Pancreas (tissue), 10 donors: ENCODE measurements at places on chromosomes 5 and 9. TPM values are rescaled to one million over a fixed set of nuclear protein-coding genes. Genes with fewer than 3 reads are reported as not detected.
A peak's percentile ranks its signal among the peaks of the same experiment; 100 is the strongest.

- H3K27me3 ChIP-seq: no peaks in the 10 kb centered on the region
- H3K36me3 ChIP-seq: no peaks in the 10 kb centered on the region
- no peak overlapping the region for H3K27ac ChIP-seq
- no peak for DNase-seq
- H3K4me3 ChIP-seq: no peak overlapping the region
Measured at GRCh38 chr9:1535051-1535450, 480.1 kb upstream of the SMARCA2 start.

DNA sequence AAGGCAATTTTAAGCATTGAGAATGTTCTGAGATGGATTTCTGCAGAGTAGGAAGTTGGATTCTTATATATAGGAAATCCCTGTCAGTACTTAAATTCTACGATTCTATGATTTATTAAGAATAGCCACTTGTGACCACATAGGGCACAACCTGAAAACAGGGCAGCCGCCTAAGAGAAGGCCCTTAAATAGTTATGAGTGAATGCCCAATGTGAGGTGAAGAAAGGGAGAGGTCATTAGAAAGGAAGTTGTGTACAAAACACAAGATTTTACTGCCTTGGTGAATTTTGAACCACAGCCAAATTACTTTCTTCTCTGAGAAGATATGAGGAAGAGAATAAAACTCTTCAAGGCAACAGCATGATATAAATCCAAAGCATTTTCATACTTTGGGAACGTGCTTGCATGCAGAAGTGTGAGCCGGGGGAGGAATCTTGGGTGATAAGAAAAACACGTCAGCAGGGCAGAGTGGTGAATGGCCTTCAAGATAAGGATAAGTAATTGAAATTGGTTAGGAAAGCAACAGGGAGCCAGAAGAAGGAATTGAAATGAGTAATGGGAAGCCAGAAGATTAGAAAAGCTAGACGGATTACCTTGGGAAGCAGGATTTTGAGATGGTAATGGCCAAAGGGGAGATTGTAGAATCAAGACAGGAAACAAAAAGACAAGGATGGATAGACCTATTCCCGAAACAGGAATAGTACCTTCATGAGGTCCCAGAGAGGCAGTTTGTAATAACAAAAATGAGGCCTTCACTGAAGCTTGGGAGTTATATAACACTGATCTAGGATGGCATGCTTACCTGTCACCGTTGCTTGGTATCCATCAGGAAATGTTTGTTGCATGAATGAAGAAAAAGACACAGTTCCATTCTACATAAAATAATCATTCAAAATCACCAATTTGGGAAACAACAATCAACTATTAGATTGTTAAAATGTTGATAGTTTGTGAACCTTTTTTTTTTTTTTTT is 244.3 kb downstream of the PDE4D start:
- H3K27ac ChIP-seq: no peak overlapping the region
- no peaks in the 10 kb centered on the region for H3K27me3 ChIP-seq
- H3K36me3 ChIP-seq: no peaks in the 10 kb centered on the region
- H3K4me1 ChIP-seq: no peaks in the 10 kb centered on the region
- DNase-seq: no peak
- no peak overlapping the region for H3K4me3 ChIP-seq

GRCh38 chr5:2254406-2254805 is 371.7 kb upstream of the IRX4 start:
- no peaks in the 10 kb centered on the region for H3K4me1 ChIP-seq
- H3K27me3 ChIP-seq: no peaks in the 10 kb centered on the region
- H3K4me3 ChIP-seq: no peak overlapping the region

DNA sequence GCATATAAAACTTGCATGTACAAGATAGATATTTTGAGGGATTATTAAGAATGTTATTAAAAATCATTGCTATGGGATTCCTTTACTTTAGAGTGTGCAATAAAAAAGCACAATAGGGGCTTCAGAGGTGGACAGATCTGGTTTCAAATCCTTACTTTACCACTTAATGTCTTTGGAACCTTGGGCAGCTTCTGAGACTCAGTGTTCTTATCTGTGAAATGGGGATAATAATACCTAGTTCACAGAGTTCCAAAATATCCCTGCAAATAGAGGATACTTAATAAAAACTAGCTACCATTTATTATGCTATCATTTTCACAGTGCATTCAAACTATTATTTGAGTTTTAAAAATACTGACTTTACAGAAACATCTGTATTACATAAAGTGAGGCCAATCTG is 23.3 kb upstream of the PANK3 start:
- H3K4me3 ChIP-seq: no peak overlapping the region
- no peaks in the 10 kb centered on the region for H3K4me1 ChIP-seq
- H3K27ac ChIP-seq: no peak overlapping the region

Gene DOCK8
- total RNA-seq: 11.1 TPM

- no peaks in the 10 kb centered on the region for H3K27me3 ChIP-seq
- no peak overlapping the region for H3K4me3 ChIP-seq
- H3K4me1 ChIP-seq: no peaks in the 10 kb centered on the region
- no peak overlapping the region for H3K27ac ChIP-seq
- no peaks in the 10 kb centered on the region for H3K36me3 ChIP-seq
Measured at GRCh38 chr9:124183772-124184171, 74.0 kb upstream of the NEK6 start.

Gene OR1Q1
- total RNA-seq: not detected

DNA sequence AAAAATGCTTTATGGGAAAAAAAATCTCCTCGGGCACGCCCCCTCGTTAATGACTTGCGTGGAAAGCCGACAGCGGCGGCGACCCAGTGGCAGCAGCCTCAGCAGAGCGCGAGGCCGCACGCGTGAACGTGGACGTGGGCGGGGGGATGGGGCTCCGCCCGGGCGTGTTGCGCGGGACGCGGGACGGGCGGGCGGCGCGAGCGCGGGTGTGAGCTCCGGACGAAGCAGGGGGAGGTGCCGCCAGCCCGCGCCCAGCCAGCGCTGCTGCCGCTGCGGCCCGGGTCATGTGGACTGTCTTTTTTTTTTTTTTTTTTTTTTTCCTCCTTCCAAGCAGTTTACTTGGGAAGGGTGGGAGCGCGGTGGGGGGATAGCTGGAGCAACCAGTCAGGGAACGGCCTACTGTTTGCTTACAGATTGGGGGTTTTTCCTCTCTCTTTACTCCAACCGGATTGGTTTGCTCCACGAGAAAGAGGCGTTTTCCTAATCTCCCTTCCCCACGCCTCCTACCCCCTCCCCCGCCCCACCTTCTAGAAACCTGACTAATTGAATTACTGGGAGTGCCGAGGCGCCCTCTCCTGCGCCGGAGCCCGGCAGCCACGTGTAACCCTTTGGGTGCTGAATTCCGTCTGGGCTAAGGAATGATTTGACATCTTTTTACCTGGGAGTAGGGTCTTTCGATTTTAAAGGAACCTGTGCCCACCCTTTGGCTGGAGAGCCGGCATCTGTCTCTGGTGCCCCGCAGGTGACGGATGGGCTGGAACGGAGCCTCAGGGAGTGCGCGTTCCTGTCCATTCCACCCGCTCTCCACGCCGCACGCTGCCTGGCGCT is 1.7 kb upstream of the EFNA5 start:
- H3K27me3 ChIP-seq: no peaks in the 10 kb centered on the region
- peak overlapping the region; percentile 37 for H3K4me3 ChIP-seq
- peak; percentile 85 for DNase-seq
- peaks cover 9% of the 10 kb centered on the region for H3K4me1 ChIP-seq
- no peak overlapping the region for H3K27ac ChIP-seq

- H3K36me3 ChIP-seq: no peaks in the 10 kb centered on the region
- no peaks in the 10 kb centered on the region for H3K27me3 ChIP-seq
- DNase-seq: no peak
Measured at GRCh38 chr9:101795147-101795546, 56.7 kb upstream of the GRIN3A start.

GRCh38 chr9:77215874-77216273 is 38.5 kb downstream of the VPS13A start:
- no peak for DNase-seq
- H3K4me3 ChIP-seq: no peak overlapping the region
- H3K27me3 ChIP-seq: no peaks in the 10 kb centered on the region
- no peaks in the 10 kb centered on the region for H3K4me1 ChIP-seq
- no peak overlapping the region for H3K27ac ChIP-seq

DNA sequence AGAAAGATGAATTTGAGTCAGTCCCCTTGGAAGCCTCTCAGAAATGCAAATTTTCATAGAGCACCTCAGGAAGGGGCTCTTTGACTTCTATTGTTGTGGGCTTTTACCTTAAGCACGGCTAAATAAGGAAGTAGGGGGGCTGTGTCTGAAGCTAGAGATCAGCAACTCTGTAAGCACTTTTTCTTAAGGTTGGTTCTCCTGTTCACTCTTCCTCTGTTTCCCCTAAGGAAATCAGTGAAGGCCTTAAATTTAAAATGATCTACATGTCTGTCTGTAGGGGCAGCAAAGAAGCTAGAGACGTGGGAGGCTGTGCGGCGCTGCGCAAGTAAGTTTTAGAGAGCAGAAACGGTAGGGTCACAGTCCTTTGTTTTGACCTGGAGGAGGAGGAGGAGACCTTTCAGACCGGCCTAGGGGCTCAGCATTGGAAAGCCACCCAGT is 1.2 kb upstream of the CDC14B start:
- H3K27me3 ChIP-seq: no peaks in the 10 kb centered on the region
- no peak for DNase-seq
- H3K27ac ChIP-seq: no peak overlapping the region
- no peak overlapping the region for H3K4me3 ChIP-seq
- no peaks in the 10 kb centered on the region for H3K36me3 ChIP-seq

- no peaks in the 10 kb centered on the region for H3K36me3 ChIP-seq
- H3K4me1 ChIP-seq: no peaks in the 10 kb centered on the region
- no peak for DNase-seq
- H3K27me3 ChIP-seq: no peaks in the 10 kb centered on the region
- no peak overlapping the region for H3K4me3 ChIP-seq
- no peak overlapping the region for H3K27ac ChIP-seq
Measured at GRCh38 chr5:170939178-170939577, 77.4 kb downstream of the RANBP17 start.
